Dorsolateral prefrontal cortex (tissue), 122 donors: ENCODE measurements at places on chromosomes 1 and 21.

DNA sequence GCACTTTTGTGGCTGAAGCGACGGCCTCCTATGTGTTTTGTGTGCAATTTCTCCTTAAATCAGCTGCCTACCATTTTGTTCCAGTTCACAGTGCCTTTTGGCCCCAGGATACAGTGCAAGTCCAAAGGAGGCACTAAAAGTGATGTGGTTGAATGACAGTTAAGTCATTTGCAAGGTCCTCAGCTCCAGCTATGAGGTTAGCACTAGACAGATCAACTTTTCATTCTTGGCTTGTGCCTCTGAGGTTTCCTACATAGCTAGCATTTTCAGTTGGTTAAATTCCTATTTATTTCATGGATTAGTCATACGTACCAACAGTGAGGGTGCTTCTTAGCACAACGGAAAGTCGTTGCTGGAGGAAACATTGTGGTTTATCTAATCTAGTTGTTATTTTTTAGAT is 59.3 kb upstream of the NTPCR start:
- no peak for DNase-seq

GRCh38 chr1:13775916-13776315 is 75.9 kb downstream of the PRDM2 start:
- no peak for DNase-seq

GRCh38 chr1:8349961-8350360 is 32.0 kb downstream of the SLC45A1 start:
- DNase-seq: no peak

DNA sequence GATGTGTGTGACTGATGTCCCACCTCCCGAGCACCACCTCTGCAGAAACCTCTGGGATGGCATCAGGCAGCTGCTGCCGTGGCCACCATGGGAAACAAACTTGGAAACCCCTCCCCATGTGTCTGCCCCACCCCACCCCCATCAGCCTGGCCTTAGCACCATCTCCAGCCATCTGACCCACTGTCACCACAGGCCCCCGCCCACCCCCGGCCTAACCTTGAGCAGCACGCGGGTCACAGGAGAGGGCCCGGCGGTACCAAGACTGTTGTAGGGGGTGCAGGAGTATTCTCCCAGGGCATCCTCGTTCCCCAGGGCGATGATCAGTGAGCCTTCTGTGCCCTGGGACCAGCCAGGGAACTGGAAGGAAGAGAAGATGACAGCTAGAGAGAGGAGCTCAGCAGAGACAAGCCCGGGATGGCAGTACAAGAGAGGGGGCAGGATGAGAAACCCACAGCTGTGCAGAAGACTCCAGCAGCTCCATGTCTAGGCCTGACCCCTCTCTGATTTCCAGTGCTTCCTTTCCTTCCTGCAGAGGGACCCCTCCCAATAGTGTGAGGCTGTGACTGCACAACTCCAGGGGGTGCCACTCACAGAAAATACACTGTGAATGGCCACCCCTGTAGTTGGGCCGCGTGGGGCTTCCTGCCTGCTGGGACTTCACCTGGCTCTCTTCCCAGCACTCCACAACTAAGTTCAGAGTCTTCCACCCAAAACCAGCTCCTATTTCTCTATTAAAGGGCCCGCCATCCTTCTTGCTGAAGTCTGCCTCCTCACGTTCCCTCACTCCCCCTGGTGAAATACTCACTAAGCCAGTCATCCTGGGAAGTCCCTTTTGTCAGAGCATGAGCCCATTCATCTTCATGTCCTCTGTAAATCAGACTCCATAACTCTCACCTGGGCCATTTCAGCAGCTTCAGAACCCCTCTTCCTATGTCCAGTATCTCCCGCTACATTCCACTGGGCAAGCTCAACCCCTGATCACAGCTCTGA is 7.3 kb upstream of the TAGLN2 start:
- no peak for DNase-seq

- DNase-seq: no peak
These were observed 95.7 kb downstream of the RHOU start for GRCh38 chr1:228830954-228831481.

- DNase-seq: no peak
These were observed 37.3 kb downstream of the AHDC1 start for GRCh38 chr1:27566462-27567145.

- DNase-seq: no peak
These were observed 150.0 kb downstream of the PPP1R12B start for GRCh38 chr1:202498542-202498941.

GRCh38 chr1:65264197-65264929 is 45.0 kb upstream of the DNAJC6 start:
- DNase-seq: peak; percentile 63

- DNase-seq: peak; percentile 71
These were observed 24.8 kb downstream of the S100A6 start for GRCh38 chr1:153510984-153511410.

DNA sequence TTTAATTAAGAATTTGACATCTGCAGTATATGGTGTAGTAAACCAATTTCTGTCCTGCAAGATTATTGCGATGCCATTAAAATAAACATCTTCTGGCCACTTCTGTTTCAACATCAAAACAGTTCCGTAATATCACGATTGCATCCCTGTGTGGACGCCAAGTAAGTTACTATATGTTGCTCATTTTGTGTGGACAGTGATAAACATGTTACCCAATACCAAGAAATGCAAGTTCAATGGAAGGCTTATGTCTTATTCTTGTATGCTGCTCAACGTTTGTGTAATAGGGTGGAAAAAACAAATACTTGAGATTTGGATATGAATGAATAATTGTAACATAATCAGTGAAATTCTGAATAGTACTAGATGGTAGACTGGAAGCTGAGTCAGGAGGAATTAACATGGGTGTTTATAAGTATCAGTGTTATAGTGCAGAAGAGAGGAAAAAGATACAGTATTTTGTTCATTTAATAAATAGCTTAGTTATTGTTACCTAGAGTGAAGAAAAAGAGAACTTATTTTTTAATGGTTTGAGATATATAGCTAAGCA is 15.2 kb downstream of the TTC3 start:
- DNase-seq: no peak

DNA sequence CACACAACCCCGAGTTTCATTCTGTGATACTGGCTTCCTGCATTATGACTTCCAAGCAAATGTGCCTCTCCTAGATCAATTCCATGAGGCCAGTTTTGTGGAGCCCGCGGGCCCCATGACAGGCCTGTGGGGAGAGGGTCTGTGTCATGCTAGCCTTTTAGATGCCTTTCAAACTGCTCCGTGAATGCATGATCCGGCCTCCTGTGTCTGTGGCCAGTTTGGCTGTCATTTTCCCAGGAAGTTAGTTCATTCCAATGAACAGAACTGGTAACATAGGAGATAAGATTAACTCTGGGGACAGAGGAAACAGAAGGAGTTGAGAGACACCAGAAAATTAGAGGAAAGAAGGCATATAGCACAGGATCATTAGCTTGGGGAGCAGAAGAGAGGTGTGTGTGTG is 3.2 kb downstream of the FNDC7 start:
- DNase-seq: no peak

- no peak for DNase-seq
These were observed 37.3 kb upstream of the LGALS8 start for GRCh38 chr1:236486356-236487002.

DNA sequence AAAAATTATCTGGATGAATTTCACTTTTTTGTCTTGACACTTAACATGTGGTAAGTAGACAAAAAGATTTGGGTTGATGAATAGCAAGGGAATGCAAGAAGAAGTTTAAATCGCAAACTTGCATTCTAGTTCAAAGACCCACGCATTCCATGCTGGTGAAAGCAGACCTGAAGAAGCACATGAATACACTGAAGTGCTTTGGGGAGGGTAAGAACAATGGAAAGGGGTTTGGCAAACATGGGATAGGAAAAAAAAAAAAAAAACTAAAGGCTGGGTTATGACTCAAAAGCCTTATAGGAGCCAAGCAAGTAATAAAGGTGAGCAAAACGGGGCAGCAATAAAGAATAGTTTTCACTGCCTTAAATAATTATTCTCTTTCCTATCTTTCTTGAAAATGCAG is 450.2 kb downstream of the LMO4 start:
- DNase-seq: no peak

DNA sequence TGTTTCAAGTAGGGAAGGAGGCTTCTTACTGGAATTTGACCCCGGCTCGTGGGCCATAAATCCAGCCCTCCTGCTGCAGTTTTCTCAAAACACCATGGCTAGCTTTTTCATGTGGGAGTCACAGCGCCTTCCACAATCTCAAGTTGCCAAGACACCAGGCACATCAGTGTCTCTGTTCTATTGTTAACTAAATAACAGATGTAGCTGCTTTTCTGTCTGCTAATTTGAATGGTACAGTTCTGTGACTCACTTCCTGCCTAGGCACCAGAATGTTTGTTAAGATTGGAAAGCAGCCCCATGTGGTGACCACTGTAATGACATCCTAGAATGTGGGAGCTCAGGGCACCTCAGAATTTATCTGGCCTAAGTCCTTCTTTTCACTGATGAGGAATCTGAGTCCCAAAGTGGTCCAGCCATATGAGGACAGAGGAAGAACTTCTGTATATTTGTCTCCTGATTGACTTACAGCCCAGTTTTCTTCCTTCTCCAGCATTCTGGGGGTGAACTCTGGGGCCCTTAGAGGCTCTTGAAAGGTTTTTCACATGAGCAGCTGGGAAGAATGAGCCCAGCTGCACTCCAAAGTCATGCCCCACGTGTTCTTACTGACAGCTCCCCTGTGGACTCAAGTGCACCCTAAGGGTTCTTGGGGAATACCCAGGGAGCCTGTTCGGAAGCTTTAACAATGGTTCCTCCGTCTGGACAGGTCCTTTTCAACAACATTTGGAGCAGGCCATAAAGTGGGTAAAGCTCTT is 27.5 kb downstream of the TRIM45 start:
- no peak for DNase-seq

DNA sequence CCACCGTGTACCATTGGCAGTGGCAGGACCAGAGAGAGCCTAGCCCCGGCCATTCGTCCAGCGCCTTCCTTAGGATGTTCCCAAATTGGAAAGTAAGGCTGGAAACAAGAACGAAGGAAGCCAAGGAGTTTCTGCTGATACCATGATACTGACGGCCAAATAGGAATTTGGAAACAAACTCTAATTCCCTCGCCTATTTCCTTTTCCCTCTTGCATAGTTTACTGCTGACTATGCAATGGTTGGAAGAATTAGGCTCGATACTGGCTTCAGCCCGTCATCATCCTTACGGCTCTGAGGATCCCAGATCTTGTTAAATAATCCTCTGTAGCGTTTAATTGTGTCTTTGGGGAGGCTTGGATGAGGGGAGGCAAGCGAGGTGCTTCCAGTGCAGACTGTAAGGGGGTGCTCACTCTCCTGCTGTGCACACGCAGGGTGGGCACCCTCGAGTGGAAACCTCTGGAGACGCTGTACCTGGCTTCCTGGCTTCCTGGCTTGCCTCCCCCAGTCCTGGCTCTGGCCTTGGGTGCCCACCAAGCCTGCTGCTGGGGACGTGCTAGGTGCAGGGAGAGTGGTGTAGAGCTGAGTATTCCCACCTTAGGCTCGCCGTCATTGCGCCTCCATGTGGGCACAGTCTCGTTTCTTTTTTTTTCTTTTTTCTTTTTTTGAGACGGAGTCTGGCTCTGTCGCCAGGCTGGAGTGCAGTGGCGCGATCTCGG is 27.4 kb upstream of the CAMTA1 start:
- no peak for DNase-seq

GRCh38 chr1:234987415-234988154 is 141.1 kb downstream of the TOMM20 start:
- DNase-seq: no peak

- no peak for DNase-seq
These were observed 189.1 kb downstream of the RASAL2 start for GRCh38 chr1:178282949-178283367.

DNA sequence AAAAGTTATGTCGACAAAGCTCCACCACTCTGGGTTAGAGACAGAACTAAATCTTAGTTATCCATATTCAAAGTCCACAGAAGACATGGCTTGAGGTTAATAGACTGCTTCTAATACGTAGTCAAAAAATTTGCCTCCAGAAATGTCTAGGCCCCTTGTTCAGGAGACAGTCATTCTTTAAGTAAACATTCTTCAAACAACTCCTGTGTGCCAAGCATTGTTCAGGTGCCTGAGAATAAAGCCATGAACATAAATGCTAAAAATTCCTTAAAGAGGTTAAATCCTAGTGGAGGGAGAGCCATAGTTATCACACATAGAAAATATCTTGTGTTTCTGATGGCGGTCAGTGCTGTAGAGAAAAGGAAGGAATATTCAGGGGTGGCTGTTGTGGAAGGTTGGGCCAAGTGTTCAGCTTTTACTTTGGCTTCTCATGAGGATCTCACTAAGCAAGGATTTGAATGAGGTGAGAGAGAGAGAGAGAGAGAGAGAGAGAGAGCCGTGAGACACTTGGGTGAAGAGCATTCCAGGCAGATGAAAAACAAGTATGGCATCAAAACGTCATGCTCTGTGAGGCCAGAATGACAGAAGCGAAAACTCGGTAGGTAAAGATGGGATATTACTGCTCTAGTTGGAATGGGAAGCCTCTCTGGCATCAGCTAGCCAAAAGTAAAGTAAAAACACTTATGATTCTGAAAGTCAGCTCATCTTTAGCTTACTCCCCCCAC is 187.1 kb downstream of the GREM2 start:
- no peak for DNase-seq

- no peak for DNase-seq
These were observed 1.7 kb downstream of the NR5A2 start for GRCh38 chr1:200029035-200029821.

- no peak for DNase-seq
These were observed 6.1 kb upstream of the SFN start for GRCh38 chr1:26856604-26857469.

DNA sequence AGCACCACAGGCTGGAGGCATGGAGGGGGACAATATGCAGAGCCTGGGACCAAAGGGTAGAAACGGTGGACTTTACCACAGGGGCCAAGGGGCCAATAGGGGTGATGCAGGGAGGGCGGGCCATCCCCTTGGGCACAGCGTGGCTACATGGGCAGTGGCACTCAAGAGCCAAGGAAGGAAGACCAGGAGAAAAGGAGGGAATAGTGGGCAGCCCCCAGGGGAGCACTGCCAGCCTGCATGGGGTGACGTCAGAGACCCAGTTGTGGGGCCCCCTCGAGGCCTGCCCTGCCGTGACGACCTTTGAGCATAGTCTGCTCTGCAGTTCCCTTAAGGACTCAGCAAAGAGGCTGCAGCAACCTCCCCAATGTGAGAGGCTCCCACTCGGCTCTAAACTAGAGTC is 95.5 kb upstream of the TMPRSS2 start:
- no peak for DNase-seq

DNA sequence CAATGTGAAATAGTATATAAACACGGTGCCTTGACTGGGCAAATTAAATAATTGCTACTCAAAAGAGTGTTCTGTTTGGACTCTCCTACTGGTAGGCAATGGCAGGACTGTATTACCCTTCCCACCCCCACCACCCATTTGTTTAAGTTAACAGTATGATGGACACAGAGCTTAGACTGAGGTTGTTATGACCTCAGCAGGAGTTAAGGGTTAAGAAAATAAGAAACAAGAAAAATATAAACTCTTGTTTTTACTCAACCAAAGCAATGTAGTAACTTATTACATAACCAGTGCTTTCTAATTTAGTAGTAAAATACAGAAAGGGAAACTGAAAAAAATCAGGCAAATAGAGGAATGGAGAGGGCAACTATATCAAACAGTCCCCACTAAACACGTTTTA is 19.9 kb upstream of the SERPINC1 start:
- DNase-seq: no peak

- peak; percentile 68 for DNase-seq
These were observed 80.6 kb upstream of the SLFNL1 start for GRCh38 chr1:41101950-41102607.
